ENCODE measurements at places on chromosomes 6 and 20.

DNA sequence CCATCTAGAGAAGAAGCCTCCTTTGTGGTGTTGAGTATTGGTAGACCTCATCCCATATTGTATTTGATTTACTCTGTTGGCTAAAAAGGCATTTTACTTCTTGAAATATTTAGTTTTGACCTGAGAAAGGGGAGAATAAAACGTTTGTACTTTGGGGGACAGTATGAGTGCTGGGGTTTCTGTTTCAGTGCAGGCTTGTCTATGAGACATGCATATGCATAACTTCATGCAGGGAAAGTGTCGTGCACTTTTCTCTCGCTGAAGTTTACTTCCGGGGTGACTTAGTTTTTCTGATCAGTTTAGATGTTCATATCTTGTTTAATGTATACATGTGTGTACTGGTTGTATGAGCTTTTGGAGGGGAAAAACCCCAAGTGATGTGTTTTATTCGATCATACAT is 59.5 kb downstream of the UTRN start:
- no peak for DNase-seq

- DNase-seq = no peak
These were observed 1.6 kb downstream of the CPNE5 start for GRCh38 chr6:36837686-36838085.

DNA sequence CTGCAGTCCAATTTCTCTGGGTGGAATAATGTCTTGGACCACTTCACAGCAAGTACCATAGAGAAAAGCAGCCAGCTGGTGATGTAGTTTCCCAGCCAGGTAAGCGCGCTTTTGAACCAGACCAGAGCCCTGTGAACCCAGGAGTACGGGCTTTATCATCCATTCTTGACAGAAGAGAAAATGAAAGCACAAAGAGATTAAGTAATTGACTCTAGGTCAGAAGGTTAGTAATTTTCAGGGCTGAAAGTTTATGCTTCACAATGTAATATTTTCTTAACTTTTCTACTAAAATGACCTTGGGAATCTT is 7.1 kb upstream of the UST start:
- DNase-seq = no peak

DNA sequence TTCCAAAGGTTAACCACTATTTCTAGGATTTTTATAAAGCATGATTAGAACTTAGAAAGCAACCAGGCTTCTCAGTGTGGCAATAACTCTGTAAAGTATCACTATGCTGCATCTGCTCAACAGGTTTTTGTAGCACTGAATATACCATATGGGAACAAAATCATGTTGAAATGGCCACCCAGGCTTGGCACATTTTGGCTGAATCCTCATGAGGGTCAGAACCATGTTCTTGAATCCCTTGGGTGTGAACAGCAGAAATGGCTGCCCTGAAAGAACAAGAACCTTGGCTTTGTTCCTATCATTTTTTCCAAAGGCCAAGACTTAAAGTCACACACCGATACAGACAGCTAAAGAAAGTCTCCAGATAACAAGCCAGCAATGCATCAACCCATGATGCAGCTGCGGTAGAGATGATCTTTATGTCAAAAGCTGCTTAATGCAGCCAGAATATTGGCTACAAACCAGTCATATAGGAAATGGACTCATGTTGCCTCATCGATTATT is 283.0 kb upstream of the NOX3 start:
- no peak for DNase-seq

GRCh38 chr6:82057846-82058554 is 189.5 kb downstream of the IBTK start:
- DNase-seq = no peak

DNA sequence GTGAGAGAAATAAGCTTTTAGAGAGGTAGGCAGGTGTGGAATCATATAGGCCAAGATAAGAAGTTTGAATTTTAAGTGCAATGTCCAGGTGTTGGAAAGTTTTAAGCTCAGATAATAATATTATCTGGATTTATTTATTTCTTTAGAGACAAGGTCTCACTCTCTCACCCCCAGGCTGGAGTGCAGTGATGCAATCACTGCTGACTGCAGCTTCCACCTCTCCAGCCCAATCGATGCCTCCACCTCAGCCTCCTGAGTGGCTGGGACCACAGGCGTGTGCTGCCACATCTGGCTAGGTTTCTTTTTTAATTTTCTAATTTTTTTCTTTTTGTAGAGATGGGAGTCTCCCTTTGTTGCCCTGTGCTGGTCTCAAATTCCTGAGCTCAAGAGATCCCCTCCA is 5.5 kb upstream of the MAS1L start:
- no peak for DNase-seq

DNA sequence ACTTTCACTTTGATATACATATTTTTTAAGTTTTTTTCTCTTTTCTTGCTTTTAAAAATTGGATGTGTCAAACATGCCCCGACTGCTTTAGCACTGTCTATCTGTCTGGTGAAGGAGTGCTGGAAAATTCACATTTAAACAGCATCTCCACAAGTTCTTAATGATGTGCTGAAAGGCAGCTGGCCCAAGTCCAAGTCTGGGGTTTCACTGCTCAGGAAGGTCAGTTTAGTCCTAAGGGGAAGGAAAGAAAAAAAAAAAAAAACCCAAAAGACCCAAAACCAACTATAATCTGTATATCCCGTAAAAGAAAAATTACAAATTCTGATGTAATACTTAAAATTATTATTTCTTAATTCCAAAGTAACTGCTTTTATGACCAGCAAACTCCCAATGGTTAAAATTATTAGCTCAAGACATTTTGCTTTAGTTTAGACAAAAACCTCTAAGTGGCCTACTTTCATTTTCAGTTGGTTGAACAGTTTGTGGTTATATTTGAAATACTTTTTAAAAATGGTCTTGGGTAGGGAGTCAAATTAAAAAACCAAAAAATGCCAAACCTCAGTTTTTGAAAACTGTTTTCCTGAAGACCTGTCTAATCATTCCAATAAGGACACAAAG is 79.5 kb upstream of the PREP start:
- no peak for DNase-seq

GRCh38 chr20:53492212-53492611 is 101.4 kb downstream of the ZNF217 start:
- no peak for DNase-seq

- DNase-seq = no peak
These were observed 122.4 kb downstream of the MRPL14 start for GRCh38 chr6:44004625-44005506.

- DNase-seq = no peak
These were observed 14.5 kb upstream of the ELMO2 start for GRCh38 chr20:46420878-46421277.

- DNase-seq = no peak
These were observed at the start of gene RAD21L1 for GRCh38 chr20:1225783-1226654. Gene RAD21L1, plus strand, starts transcription at chr20:1226044. Its CDS starts 2,410 bp downstream, at chr20:1228454.

DNA sequence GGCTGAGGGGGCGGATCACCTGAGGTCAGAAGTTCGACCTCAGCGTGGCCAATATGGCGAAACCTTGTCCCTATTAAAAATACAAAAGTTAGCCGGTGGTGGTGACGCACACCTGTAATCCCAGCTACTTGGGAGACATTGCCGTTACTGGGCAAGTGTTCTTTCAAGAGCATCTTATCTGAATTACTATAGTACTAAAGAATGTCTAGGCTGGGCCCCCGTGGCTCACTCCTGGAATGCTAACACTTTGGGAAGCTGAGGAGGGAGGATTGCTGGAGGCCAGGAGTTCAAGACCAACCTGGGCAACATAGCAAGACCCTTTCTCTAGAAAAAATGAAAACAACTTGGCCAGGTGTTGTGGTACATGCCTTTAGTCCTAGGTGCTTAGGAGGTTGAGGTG is 859 bp upstream of the ZFP57 start:
- no peak for DNase-seq

GRCh38 chr6:106899697-106900096 is 74.8 kb downstream of the CD24 start:
- no peak for DNase-seq

DNA sequence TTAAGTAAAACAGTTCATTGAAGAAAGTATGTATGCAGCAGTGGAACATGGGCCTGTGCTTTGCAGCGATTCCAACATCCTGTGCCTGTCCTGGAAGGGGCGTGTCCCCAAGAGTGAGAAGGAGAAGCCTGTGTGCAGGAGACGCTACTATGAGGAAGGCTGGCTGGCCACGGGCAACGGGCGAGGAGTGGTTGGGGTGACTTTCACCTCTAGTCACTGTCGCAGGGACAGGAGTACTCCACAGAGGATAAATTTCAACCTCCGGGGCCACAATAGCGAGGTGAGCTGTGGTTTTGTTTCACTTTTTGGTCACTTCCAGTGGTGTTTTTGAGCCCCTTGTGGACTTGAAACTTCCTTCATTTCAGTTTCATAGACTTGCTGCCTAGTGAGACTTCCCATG is 1.7 kb downstream of the TULP4 start:
- no peak for DNase-seq

DNA sequence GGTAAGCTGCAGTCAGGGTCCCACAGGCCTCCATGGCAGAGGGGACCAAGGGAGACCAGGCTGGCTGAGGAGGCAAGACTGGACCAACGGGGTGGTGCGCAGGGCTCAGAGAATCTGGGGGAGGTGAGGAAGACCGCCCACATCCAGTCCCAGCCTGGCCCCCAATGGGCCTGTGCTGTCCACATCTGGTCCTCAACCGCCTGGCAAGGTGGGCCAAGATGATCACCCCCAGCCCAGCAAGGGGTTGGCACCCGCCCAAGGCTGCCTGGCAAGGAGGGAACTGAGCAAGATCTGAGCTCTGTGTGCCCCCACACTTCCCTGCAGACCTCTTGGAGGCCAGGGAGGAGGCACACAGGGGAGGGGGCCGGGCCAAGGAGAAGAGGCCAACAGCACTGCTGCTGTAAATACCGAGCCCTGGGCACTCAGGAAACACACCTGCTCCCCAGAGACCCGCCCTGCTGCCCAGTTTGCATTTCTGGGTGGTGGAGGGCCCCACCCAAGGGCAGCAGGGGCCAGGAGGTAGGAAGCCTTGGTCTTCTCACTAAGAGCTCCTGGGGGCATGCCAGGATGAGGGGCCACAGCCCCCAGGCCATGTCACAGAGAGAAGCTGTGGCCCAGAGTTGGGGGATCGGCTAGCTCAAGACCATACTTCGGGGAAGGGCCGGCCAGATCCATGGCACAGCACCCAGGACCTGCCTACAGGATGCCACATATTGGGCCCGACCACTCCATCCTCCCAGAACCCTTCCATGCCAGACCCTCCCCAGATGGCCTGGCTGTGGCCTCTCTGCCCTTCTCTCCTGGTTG is 109.6 kb downstream of the ASXL1 start:
- DNase-seq = no peak

GRCh38 chr6:35967076-35967774 is 46.3 kb upstream of the SRPK1 start:
- DNase-seq = no peak

DNA sequence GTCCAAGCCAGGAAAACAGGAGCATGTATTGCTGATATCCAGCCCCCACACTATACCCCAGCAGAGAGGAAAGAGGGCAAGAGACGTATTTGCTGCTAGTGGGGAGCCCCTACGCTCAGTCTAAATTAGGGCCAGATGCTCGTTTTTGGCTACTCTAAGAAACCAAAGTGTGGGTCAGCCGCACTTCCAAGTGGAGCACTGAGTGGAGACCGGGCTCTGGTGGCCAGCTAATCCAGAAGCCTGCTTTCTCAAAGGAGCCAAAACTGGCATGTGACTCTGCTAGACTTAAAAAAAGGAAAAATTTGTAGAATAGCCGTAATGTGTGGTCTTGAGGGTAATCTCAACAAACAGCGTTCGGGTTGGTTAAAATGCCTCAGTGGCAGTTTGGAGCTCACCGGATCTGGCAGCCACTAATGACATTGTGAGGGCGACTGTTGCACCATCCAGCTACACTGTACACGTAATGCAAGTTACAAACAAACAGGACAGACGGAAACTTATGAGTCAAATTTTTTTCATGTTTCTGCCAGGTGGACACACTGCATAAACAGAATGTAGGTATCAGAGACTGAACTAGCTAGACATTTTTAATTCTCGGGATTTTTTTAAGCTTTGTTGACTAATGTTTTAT is 230.9 kb downstream of the FOXC1 start:
- DNase-seq = no peak

GRCh38 chr6:2376429-2377355 is 131.3 kb upstream of the GMDS start:
- DNase-seq = no peak

- DNase-seq = no peak
These were observed 186.1 kb downstream of the ADAT2 start for GRCh38 chr6:143264379-143264778.

GRCh38 chr6:148868901-148869300 is 122.1 kb downstream of the UST start:
- DNase-seq = no peak

- DNase-seq = no peak
These were observed 115.4 kb downstream of the SLC23A2 start for GRCh38 chr20:4885877-4886276.

DNA sequence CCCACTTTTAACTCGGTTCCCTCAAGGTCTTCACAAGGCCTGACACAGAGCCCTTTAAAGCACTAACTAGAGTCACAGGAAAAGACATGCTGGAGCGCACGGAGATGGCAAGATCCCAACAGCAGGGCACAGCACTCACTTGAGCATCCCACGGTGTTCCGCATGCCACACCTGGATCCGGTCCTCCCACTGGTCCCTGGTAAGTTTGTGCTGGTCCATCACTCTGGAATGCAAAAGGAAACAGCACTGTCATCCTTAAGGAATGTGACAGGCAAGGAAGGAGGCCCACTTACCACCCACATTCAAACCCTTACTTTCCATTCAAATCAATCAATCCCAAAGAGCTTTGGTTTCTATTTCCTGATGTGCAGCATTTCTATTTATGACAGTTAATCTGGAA is 34.7 kb downstream of the EZR start:
- DNase-seq = no peak

GRCh38 chr20:24783631-24784492 is 165.2 kb upstream of the CST7 start:
- no peak for DNase-seq

- no peak for DNase-seq
These were observed 122.7 kb upstream of the BEND6 start for GRCh38 chr6:56832225-56832624.

DNA sequence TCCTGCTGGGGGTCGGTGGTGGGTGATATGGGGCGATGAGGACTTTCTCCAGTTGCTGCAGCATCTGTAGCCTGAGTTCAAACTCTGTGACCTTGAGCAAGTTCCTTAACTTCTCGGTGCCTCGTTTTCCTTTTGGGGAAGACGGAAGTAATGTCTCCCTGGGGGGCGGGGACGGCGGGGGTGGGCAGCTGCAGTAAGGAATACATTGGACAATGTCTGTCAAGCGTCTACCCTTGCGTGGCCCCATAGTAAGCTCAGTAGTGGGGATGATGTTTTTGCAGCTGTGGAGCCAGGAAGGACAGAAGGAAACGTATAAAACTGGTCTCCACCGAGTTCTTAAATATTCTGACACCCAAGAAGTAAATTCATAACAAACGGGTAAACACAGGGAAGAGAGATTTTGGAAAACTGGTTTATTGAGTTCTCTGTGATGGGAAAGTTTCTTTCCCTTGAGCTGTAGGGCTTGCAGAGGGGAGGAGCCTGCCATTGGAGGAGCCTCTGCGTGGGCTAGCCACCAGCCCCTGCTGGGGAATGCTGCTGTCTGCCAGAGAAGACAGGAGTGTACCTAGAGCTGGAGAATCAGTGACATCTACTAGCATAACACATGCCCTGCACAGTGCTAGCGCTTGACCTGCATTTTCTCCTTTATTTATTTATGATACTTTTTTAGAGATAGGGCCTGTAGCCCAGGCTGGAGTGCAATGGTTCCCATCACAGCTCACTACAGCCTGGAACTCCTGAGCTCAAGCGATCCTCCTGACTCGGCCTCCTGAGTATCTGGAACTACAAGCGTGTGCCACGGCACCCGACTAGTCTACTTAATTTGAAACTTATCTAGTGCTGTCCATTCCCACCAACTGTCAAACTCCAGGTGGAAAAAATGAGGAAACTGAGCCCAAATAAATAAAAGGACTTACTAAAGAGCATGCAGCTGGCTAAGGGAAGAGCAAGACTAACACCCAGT is 1.2 kb upstream of the ACSS1 start:
- DNase-seq = no peak

- no peak for DNase-seq
These were observed 64.2 kb upstream of the NEDD9 start for GRCh38 chr6:11296449-11297375.
